ENCODE measurements at places on chromosomes 6 and 20.
A peak's percentile ranks its signal among the peaks of the same experiment; 100 is the strongest.

DNA sequence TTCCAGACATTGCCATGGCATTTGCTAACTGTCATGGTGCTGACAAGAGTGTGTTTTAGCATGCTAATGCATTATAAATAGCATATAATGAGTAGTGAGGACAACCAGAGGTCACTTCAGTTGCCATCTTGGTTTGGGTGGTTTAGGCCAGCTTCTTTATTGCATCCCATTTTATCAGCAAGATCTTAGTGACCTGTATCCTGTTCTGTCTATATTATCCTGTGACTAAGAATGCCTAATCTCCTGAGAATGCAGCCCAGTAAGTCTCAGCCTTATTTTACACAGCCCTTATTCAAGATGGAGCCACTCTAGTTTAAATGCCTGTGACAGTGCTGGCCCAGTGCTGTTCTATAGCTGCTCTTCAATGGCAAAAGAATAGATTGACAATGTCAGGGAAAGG is 781.0 kb upstream of the ADGRB3 start:
- DNase-seq: no peak

GRCh38 chr6:148538261-148539190 is 195.9 kb downstream of the SASH1 start:
- DNase-seq: no peak

DNA sequence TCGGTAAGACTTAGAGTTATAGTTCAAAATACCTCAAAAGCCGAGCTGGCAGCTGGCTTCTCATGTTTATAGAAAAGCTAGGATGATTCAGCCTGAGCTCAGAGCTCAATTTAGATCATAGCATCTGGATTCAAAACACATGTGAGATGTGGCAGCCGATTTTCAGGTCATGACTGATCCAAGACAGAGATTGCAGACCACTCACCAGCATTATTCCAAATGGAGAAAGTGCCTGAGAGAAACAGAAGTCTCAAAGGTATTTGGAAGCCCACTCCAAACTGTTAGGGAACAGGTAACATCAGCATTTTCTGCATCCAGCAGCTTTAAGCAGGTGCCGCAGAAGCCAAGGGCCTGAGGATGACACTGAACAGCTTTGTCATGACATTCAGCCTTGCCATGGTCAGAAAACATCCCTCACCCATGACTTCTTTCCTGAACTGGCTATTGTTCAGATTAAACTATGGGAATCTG is 102.2 kb downstream of the BACH2 start:
- DNase-seq: no peak

DNA sequence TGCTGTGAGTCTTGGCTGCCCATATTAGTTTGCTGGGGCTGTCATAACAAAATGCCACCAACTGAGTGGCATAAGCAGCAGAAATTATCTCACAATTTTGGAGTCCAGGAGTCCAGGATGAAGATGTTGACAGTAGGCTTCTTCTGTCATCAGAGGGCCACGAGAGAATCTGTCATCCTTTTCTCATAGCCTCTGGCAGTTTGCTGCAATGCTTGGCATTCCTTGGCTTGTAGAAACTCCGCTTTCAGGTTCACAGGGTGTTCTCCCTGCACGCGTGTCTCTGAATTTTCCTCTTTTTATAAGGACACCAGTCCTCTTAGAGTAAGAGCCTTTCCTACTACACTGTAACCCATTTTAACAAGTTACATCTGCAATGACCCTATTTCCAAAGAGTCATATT is 838.4 kb downstream of the TFAP2A start:
- no peak for DNase-seq

GRCh38 chr6:91097364-91097763 is 510.5 kb upstream of the MAP3K7 start:
- no peak for DNase-seq

DNA sequence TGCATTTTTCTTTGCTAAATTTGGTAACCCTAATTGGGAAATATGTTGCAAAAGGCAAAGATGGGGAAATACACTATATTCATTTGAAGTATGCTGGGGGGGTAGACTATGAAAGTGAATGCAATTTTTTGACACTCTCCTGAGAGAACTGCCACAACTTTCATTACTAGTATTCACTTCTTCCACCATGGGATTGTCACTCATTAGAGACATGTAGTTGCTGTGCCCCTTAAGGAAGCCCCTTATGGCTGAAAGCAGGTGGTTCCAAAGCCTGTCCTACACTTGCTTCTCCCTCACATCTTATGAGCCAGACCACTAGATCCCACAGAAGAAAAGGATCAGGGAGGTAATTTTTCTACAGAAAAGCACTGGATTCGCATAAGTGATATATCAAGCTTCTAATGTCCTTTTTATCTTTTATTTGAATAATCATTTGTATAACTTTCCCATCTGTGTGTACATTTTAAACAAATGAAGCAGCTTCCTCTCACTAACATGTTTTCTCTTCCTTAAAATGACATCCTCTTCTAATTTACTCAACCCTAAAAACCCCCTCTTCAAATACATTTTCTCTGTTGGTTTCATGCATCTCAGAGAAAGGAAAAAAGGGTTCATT is 83.8 kb downstream of the GCLC start:
- DNase-seq: no peak

DNA sequence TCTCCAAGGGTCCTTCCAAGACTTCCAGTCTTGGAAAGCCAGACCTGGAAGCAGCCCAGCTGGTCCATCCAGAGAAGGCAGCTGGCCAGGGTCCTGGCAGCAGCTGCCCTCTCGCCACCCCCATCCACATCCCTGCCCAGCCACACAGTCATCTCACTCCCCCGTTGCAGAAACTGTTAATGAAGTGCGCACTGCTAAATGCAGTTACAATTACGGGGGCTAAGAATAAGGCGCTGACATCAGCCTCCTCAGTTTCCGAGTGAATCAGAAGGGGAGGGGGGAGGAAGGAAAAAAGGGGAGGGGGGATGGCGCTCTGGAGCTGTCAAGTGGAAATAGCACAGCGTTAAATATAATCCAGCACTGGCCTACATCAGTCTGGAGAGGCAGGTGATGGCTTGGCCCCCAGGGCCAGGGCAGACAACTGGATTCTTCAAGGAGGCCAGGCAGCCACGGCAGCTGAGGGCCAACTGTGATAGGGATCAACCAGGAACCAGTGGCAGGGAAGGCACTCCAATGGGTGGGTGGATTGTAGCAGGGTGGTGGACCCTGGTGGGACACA is 6.9 kb downstream of the RIMS4 start:
- no peak for DNase-seq

- no peak for DNase-seq
Observed at GRCh38 chr6:6412700-6413099, 92.2 kb upstream of the F13A1 start.

DNA sequence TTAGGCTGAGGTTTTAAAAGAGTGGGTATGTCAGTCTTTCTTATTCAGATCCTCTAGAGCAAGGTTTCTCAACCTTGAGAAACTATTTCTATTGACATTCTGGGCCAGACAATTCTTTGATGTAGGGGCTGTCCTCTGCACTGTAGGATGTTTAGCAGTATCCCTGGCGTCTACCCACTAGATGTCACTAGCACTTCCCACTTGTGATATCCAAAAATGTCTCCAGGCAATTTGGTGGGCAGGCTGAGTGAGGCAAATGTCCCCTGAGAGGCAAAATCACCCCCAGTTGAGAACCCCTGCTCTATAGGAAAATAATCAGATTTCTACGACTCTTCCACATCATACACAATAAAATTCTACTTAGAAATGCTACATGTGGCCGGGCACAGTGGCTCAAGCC is 7.7 kb upstream of the ZKSCAN8 start:
- DNase-seq: no peak

DNA sequence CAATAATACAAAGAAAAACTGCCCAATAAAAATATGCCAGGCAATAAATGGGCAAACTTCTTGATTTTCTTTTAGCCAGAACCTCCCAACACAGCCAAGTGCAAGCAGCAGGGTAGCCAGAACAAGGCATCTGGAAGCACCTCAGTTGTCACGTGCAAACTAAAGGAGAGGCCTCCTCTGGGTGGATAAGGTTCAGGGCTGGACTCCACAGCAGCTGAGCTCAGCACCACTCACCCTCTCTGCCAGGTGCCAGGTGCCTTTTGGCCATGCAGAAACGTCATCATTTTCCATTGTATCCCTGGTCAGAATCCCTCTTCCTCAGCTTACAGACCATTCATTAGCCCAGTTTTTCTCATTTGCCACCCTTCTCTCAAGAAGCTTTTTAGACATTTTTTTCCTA is 52.7 kb downstream of the SOD2 start:
- no peak for DNase-seq

- no peak for DNase-seq
Observed at GRCh38 chr6:27281105-27281539, 31.0 kb downstream of the POM121L2 start.

DNA sequence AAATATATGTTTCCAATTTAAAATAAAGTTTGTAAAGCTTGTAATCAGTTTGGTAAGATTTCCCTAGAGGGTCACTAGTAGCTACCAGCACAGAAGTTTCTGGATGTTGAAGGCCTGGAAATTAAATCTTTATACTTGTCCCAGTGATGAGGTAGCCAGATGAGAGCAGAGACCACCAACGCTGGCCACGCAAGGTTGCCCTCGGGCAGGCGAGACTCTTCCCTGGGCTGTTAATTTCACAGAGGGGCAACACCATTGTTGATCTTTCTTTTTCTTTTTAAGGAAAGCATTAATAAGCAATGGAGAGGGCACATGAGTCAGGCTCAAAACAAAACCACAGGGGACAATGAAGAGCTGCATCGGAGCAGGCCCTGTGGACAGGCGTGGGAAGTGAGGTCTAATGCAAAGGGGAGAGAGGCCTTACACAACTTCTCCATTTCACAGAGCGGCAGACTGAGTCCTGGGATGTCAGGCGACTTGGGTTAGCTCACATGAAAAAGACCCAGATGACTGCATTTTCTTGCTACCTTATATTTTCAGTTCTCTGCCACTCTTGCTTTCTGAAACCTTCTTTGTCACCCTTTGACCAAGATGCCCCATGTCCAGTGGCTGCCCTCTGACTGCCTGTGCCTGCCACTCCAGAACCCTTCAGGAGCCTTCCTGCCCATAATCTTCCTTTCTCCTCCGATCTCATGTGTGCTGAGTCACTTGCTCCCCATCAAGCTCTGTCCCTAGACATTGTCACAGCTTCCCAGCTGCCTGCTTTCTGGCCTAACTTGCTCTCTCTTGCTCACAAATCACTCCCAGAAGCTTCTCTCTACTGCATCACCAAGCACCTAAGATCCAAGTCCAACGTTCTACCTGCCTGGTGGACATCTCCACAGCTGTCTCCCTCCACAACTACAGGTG is 107.7 kb upstream of the CDYL start:
- no peak for DNase-seq

- DNase-seq: no peak
Observed at GRCh38 chr20:1885940-1886693, 9.1 kb upstream of the SIRPA start.

GRCh38 chr6:105994591-105995390 is 91.3 kb upstream of the PRDM1 start:
- DNase-seq: peak; percentile 24

- DNase-seq: no peak
Observed at GRCh38 chr6:152698692-152699091, 995 bp downstream of the MYCT1 start.

DNA sequence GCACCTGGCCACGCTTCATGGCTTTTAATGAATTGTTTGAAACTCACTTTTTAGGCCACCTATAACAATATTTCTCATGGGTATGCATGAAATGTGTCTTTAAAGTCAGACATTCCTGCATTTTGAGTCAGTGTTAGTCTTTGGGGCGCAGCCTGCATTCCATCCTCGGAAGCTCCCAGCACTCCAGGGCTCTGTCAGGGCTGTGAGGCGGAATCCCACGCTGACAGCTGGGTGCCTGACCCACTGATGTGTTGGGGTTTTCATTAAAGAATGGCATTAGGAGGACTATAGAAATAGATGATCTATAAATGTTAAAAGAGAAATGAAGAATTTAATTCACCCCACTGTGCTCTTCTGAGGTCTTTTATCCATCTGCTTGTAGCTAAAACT is 16.2 kb upstream of the CLDN20 start:
- DNase-seq: no peak

DNA sequence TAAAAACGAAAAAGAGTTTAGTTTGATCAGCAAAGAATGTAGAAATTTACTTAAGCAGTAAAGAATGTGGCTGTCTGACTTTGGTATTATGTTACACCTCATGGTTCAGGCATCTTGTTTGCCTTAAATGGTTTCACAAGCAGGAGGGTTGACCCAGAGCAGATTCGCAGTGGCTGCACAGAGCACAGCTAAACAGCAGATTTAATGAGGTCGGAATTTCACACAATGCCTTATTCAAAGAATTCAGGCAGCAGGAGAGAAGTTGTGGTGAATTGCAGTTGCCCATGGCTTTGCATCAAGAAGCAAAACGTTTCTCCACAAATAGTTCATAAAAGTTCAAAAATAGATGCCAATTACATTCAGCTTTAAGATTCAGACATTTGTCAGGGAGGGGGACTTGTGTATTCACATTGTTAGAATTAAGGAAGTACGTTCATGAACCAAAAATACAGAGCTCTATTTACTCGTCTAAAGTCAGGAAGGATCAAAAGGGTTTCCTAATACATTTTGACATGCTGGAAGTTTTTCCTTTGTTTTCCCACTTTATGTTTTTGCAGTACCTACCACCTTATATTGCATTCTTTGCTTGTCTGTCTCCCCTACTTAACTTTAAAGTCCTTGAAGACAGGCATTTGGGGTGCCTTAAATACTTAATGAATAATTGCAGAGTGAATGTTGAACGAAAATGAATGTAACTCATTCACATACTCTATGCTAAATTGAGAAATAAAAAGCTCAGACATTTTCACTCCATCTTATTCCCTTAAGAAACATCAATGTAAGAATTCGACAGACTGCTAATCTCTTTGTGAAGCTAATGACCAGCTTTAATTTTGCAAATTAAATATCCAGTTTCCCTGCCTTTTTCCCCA is 1163.6 kb upstream of the CITED2 start:
- no peak for DNase-seq

DNA sequence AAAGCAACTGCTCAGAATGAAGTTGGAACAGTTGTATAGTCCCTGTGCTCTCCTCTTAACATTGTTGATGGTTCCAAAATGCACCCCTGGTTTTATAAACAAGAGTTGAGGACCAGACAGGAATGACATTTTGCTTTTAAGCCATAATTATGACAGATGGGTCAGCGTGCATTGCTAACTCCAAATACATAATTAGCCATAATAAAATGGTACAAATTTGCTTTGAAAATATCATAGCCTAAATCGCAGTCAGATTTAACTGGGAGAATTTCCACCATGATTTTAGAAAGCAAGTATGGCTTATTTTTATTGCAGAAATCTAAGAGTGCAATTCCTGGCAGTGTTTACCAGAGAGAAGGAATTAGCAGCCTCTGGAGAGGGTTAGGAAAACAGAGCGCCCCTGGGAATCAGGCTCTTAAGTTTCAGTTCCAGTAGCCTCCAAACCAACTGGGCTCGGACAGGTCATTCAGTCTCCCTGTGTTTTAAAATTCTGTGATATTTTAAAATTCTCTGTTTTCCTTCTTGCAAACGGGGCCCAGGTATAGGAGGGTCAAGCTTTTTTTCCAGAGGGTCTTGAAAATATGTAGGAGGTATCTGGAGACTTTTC is 302.3 kb downstream of the TBC1D7 start:
- DNase-seq: no peak

- no peak for DNase-seq
Observed at GRCh38 chr6:154267508-154268106, 89.0 kb downstream of the IPCEF1 start.

Data from effector memory CD8-positive, alpha-beta T cell (primary cell).